ENCODE measurements at places on chromosomes 2 and 18. TPM values are rescaled to one million over a fixed set of nuclear protein-coding genes. Genes with fewer than 3 reads are reported as not detected.

Gene RNU2-63P
- not detected for total RNA-seq

Gene MOGAT1
- not detected for total RNA-seq

Gene DNAH7
- 2.0 TPM for total RNA-seq

Gene DNAJC5G
- total RNA-seq = not detected

Gene AGAP1
- 19.1 TPM for total RNA-seq

Gene LRATD1
- 6.6 TPM for total RNA-seq

Gene DNAH6
- not detected for total RNA-seq

Gene HOXD13
- total RNA-seq = not detected

Gene IGFBP2
- total RNA-seq = 2,156 TPM

Gene GPBAR1
- 3.5 TPM for total RNA-seq

Gene B3GNT2
- total RNA-seq = 20.1 TPM

Gene DYNAP
- total RNA-seq = not detected

Gene IL36A
- not detected for total RNA-seq

Gene SKOR2
- total RNA-seq = not detected

Gene WNT10A
- total RNA-seq = not detected

Gene PPP1R1C
- not detected for total RNA-seq

Gene EFR3B
- 1.4 TPM for total RNA-seq

Gene CCDC195
- total RNA-seq = not detected

Gene CASP10
- 10.3 TPM for total RNA-seq

Gene TNS1
- total RNA-seq = 2,296 TPM

Gene NEUROD1
- total RNA-seq = not detected

Gene KLHL41
- 1.2 TPM for total RNA-seq

Gene CXCR4
- 26.3 TPM for total RNA-seq

Gene ELOA2
- not detected for total RNA-seq

Gene UCN
- not detected for total RNA-seq

Gene CREG2
- not detected for total RNA-seq

Gene SLC19A3
- 4.9 TPM for total RNA-seq

Gene IL37
- not detected for total RNA-seq

Gene PUM2
- total RNA-seq = 88.7 TPM

Gene DSC2
- 4.3 TPM for total RNA-seq

Gene HTR2B
- 9.2 TPM for total RNA-seq

Gene MYO5B
- total RNA-seq = 8.3 TPM

Gene ERICH2
- not detected for total RNA-seq

Gene GPR35
- total RNA-seq = 3.4 TPM

Gene PDE11A
- 3.5 TPM for total RNA-seq

Gene CNGA3
- not detected for total RNA-seq

Gene SIX3
- total RNA-seq = 0.14 TPM

Gene FEZ2
- 42.0 TPM for total RNA-seq

Gene ATG16L1
- total RNA-seq = 21.8 TPM

Gene ABCG8
- not detected for total RNA-seq

Gene ZBTB7C
- 9.6 TPM for total RNA-seq

Gene GNLY
- 1.5 TPM for total RNA-seq
